Fibroblast of mammary gland (primary cell): ENCODE measurements at places on chromosomes 16 and 17.

GRCh38 chr16:49993579-49993978, 31.4 kb upstream of the CNEP1R1 start:
- no peak for DNase-seq

GRCh38 chr16:58046054-58046881, 20.7 kb downstream of the MMP15 start:
- no peak for DNase-seq

- DNase-seq, result peak; percentile 70
Measured at GRCh38 chr17:66542129-66542966, 239.9 kb downstream of the PRKCA start.

- DNase-seq, result no peak
Measured at GRCh38 chr16:75229172-75230031, 10.6 kb downstream of the CTRB1 start.

DNA sequence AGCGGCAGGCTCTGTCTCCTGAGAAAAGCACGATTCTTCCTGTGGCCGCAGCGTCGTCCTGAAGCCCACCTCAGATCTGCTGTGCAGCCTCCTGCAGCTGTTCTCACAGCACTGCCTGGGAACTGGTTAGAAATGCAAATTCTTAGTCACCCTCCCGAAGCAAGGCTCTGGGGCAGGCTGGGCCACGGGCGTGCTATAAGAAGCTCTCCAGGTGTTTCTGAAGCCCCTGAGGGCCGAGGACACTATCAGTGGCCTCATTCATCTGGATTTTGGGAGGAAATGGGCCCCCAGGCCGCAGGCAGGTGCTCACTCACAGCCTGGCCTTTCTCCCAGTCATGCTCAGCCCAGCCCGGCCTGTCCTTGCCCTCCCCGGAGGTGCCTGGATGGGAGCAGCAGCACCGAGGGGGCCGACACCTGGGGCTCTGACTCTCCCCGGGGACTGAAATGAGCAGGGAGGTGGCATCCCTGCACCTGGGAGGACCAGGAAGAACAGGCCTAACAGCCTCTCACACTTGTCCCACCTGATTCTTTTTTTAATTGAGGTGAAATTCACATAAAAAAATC, 10.4 kb upstream of the NLRC3 start:
- no peak for DNase-seq

DNA sequence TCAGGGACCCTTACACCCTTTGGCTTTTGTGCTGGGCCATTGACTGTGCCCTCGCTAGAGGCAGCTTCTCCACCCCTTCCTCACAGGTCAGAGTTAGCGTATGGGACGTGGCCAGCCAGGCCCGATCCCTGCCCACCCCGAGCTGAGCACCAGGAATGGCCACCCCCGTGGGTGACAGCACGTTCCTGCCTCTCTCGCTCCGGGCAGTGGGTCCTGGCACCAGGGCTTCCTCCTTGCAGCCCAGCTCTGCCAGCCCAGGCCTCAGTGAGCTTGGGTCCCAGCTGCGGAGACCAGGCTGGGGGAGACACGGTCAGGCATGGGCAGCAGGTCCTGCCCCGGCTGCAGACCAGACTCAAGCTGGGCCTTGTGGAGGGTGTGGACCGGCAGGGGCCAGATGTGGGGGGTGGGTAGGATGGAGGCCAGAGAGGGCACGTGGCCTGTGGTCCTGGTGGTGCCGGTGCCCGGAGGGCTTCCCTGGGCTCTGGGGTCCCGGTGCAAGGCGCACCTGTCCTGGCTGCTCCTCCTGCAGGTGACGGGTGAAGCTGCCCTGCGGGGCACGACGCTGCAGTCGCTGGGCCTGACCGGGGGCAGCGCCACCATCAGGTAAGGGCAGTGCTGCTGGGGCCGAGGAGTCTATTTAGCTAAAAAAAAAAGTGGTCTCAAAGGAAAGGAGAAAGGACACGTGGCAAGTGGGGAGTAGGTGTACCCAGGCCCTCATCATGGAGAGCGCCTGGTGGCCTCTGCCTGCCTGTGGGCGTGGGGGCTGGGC, 18.2 kb downstream of the ASPSCR1 start:
- no peak for DNase-seq

DNA sequence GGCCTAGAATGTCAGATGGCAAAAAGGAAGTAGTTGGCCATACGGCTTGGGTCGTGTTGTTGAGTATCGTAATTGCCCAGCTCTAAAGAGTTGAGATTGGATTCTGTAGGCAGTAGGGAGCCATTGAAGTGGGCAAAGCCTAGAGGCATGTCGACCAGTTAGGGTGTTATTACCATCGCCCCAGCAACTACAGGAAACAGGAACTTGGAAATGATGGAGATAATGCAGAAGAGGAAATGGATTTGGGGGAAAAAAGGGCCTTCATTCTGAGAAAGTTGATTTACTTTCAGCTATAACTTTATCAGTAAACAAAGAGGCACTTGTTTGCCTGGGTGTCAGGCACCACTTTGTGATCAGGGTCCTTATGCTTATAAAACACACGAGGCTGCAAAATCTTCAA, 52.6 kb downstream of the COX10 start:
- no peak for DNase-seq

DNA sequence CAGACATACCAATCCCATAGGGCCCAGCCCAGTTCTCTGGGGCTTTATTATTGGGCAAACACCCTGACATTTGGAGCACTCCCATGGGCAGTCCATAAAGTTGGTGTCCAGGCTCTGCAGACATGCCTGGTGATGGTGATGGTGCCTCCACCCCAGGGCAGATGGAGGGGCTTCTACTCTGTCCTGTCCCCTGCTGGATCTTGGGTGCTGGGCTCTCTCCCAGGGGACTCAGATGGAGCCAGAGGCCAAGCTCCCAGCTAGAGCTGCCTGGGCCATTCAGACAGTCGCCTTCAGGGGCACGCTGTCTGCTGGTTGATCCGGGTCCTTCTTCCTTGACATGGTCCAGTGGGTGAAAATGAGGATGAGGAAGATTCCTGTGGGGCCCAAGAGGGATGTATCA, 10.6 kb downstream of the CDH16 start:
- no peak for DNase-seq

- DNase-seq, result peak; percentile 88
Measured at GRCh38 chr16:14462811-14463210, 167.2 kb downstream of the PARN start.

GRCh38 chr17:8141741-8142140, 10.5 kb downstream of the PER1 start:
- DNase-seq, result no peak

GRCh38 chr16:10509534-10510025, 70.8 kb downstream of the EMP2 start:
- DNase-seq, result peak; percentile 84

DNA sequence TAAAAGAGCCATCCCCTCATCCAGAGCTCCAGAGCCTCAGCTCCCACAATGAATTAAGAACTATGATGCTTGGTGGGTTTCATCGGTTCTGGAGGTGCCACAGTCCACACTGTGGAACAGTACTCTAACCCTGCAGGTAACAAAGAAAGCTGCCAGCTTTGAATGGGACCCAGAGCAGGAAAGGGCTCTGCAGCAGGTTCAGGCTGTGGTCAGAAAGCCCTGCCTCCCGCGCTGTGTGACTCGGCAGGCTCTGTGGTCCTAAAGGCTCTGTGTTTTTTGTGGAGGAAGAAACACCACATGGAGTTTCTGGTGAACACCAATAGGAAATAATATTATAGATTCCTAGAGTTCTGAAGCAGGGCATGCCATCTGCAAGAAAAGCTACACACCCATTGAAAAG, 32.5 kb downstream of the MRPS23 start:
- DNase-seq, result no peak

- no peak for DNase-seq
Measured at GRCh38 chr16:4247460-4247784, 5.5 kb upstream of the SRL start.

DNA sequence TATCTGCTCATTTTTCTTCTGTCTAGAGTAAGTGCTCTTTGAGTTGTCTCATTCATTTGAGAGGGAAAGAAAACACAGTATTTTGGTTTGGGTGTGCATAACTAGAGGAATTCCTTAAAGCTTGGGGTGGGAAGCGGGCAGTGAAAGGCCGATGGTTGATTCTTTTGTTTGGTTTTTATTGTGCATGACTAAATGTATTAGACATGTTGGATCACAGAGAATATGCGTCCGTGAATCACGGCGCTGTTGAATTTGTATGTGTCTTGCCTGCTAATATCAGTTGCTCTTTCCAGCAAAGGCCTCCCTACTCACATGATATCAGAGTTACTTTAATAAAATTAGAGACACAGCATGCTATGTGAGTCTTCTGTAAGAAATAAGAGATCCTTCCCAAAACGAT, 180.0 kb downstream of the CHD9NB start:
- no peak for DNase-seq

DNA sequence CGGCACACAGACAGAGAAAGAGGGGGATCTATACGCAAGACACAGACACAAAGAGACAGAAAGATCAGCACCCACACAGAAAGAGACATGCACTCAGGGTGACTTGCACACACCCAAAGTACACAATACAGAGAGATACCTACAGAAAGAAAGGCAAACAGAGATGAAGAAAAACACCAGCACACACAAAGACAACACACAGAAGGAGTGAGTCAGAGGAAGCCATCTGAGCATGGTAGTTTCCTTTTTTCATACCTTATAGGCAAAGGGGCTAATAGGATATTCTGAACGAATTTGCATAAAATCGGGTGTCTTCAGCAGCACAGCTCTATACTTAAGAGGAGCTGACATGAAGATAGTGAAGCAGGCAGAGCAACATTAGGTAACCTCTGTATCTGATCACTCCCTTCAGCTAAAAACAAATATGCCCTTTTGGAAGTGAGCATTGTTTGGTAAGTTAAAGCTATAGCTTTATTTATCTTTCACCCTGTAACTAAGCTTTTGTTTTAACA, 198.6 kb downstream of the AATF start:
- peak; percentile 8 for DNase-seq

DNA sequence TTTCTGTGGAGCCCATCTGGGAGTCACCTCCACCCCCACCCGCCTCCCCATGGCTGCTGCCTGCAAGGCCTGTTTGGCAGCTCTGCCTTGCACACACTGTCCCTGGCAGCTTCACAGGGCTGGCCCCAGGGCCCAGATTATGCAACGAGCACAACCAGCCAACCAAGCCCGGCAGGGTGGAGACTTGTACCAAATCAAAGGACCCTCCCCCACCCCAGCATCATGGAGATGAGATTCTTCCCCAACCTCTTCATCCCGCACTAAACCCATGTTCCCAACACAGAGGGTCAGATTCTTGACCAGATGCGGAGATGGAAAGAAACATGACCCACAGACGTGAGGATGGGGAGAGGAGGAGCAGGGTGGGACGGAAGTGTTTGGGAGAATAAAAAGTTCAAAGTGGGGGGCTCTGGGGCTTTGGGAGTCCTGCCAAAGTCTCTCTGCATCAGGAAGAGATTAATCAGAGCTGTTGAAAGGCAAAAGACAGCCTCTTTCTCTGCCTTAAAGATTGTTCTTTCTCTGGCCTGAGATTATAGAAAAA, 3.8 kb downstream of the SMARCD2 start:
- peak; percentile 95 for DNase-seq

- DNase-seq, result no peak
Measured at GRCh38 chr16:72362973-72363372, 191.0 kb upstream of the PMFBP1 start.

- no peak for DNase-seq
Measured at GRCh38 chr17:68034452-68034776, 1.1 kb upstream of the KPNA2 start.

- DNase-seq, result peak; percentile 16
Measured at GRCh38 chr16:27689711-27690110, 139.8 kb downstream of the KATNIP start.

GRCh38 chr16:51392521-51393187, 241.6 kb upstream of the SALL1 start:
- DNase-seq, result peak; percentile 98

GRCh38 chr16:75997606-75998005, 271.3 kb upstream of the CPHXL start:
- DNase-seq, result no peak

DNA sequence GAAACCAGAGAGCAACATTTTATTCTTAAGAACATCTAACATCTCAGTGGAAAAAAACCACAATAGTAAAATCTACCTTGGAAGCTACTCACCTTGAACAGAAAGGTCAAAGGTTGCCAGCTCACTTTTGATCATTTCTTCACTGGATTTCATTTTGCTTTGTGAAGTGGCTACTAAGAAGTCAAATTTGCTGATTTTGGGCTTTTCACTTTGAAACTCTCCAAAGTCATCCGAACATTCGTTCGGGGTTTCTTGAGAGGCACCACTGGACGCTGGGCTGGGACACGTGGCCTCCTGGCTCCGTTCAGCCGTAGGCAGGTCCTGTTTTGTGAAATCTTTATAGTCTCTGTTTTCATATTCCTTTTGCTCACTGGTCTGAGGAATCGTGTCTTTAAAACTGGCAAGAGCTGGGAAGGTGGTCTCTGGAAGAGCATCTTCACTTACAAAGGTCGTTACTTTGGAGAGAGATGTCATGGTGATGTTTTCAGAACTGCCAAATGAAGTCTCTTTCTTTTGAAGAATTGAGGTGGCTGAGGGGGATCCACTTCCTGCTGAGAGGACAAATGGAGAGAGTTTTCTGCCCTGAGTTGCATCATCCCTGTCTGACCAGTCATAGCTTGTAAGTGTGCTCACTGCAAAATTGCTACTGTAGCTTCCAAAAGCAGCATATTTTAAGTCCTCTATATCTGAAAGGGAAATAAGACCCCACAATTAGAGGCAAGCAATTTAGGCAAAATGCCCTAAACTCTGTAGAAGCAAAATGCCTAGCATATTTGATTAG, 52.4 kb downstream of the DUSP14 start:
- peak; percentile 57 for DNase-seq

DNA sequence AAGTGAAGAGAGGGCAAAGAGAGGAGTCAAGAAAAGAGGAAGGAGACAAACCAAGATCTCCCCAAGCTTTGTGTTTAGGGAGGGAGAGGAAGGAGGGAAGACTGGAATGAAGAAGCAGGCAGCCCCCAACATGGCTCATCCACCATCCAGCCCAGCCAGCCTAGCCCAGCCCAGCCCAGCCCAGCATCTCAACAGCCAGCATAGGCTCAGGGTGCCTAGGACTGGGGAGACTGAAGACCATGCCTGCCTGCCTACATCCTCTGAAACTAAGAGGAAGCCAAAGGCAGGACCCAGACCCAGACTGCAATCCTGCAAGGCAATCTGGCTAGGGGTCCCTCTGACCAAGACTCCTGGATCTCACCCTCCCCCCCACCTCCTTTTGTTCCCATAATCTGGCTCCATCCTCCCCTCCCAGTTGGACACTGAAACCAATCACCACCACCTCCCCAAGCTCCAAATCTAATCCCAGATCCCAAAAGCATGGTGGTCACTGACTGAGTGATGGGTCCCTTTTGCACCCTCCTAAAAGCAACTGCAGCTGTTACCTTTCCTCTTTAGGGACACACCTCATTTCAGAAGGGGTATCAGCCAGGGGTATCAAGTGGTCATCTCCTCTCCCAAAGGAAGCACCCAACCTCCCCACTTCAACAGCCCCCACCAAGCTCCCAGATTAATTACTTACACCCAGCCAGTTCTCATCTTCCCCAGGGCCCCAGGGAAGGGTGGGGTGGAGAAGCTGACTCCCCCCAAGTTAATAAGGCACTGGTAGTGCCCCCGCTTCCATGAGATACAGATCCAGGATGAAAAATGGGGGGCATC, 1.2 kb downstream of the HDAC5 start:
- DNase-seq, result no peak

- no peak for DNase-seq
Measured at GRCh38 chr16:86821895-86822294, 243.5 kb downstream of the FOXL1 start.
